ENCODE measurements at places on chromosomes 11 and 22.

- DNase-seq, result no peak
Observed at GRCh38 chr11:46288451-46288850, 11.0 kb downstream of the CREB3L1 start.

GRCh38 chr11:2289859-2290258 is 11.9 kb downstream of the C11orf21 start:
- DNase-seq, result no peak

DNA sequence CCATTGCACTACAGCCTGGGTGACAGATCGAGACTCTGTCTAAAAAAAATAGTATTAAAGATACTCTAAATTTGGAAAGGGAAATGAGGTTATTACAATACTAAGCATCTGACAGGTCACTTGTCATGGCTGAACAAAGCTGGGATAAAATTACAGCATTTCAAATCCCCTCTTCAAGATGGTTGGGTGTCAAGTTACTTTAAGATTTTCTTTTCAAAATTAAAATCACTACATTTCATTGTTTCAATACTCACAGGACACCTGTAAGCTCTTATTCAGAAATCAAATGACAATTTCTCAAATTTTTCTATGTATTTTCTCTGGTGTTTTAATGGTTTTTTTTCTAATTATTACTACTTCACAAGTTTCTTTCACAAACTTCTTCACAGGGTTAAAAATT is 5.7 kb downstream of the TAF1D start:
- no peak for DNase-seq

DNA sequence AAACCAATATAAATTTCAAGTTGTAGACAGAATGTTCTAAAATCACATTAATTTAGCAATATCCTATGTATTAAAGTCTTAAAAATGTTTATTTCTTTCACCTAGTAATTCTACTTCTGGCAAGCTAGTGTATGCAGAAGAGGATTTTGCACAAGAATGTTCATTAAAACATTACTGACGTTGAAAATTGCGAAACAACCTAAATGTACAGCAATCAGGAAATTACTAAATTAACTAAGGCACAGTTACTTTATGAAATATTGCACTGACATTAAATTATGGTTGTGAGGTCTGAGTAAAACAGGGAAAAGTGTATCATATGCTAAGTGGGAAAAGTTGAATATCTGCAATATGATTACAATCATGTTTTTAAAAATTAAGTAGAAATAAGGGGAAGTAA is 4.1 kb downstream of the SLC36A4 start:
- no peak for DNase-seq

- no peak for DNase-seq
Observed at GRCh38 chr22:24937114-24937513, 9.4 kb downstream of the LHFPL7 start.

DNA sequence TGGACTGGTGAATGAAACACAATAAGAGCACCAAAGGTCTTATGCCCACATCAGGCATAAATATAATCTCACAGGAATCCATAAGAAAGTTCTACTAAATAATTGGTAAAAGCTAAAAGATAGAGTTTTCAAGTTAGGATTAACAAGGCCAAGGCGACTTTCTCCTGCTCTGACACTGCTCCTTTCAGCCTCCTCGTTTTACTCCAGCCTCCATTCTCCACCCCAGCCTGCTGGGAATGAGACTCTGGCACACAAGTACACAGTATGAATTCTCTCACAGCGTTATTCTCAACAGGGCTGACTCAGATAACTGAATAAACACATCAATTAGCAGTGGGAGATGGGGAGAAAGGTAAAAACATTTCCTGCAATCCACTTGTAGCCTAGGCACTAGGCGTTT is 94.9 kb downstream of the APOL5 start:
- no peak for DNase-seq

DNA sequence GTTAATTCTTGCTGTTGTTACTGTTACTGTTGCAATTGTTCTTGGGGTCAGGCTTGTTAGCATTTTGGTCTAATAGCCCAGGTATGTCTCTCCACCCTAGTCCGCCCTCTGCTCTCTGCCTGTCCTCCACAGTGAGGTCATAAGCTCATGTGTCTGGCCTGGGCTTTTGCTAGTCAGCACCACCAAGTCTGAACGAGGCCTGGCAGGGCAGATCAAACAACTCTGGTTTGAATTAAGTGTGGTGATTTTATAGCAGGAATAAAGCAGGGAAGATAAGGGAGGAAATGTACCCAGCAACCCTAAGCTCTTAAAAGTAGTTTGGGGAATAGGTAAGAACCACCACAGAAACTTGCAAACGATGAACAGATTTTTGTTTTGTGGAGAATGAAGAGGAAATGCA is 98.7 kb downstream of the ABTB2 start:
- DNase-seq, result no peak

GRCh38 chr11:86274999-86275398 is 27.0 kb upstream of the HIKESHI start:
- no peak for DNase-seq

- DNase-seq, result no peak
Observed at GRCh38 chr11:46485856-46486443, 94.4 kb upstream of the CHRM4 start.

Measured in stimulated activated CD8-positive, alpha-beta memory T cell treated with anti-CD3 and anti-CD28 coated beads, Interleukin-7, amount 100 ng/mL, for 24 hours (primary cell).